ENCODE measurements at places on chromosomes 2 and 18.

- no peak for DNase-seq
These were observed 200.5 kb downstream of the TNS1 start for GRCh38 chr2:217802266-217802665.

- no peak for DNase-seq
These were observed 53.1 kb downstream of the GREB1L start for GRCh38 chr18:21295101-21295500.

DNA sequence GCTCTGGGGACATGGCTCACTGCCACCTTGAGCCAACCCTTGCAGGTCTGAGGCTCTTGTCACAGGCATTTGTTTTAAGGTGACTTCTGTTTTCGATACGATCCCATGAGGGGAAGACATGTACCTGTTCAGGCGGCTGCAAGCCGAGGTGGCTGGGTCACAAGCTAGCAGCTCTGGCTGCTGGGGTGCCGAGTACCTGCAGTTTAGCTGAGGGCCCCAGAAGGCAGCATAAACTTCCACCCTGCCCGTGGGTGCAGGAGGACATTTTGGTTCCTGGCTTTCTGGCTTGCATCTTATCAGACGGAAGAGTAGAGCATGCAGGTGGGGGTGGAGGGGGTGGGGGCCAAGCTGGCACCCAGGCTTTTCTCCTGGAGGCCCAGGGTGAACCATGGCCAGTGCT lies 28.4 kb downstream of the COA5 start:
- DNase-seq: no peak

GRCh38 chr2:47028846-47029560 lies 113.4 kb upstream of the MCFD2 start:
- no peak for DNase-seq

DNA sequence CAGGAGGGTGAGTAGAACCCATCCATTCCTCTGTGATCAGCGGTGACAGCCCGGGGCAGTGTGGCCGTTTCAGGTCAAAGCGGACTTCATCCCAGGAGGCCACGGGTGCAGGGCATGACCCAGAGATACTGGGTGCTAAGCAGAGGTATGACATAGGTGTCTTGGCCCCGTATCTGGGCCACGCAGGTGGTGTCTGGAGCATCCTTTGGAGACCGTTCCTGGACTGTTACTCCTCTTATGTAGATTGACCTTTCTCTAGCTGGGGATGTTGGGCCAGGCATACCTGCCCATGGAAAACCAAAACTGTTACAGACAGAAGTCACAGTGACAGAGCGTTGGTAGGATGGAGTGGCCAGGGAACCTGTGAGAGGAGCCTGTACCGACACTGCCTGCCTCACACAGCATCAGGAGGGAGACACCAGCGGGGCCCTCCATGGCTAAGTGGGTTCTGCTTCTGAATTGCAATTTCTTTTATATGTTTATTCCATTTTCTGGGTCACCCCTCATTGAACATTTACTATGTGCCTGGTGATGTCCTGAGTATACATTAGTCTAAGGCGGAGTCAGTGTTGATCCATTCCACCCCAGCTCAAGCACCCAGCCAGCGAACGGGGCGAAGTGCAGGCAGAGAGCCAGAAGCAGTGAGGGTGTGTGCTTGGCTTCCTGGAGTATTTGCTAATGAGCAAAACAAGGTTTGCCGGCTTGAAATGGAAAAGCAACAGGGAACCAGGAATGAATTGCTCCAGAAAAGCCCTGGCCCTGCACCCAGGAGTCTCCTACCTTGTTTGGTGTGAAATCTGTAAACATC lies 141.7 kb downstream of the SH3RF3 start:
- no peak for DNase-seq

- DNase-seq: no peak
These were observed 293.6 kb downstream of the FSIP2 start for GRCh38 chr2:186032102-186032738.

DNA sequence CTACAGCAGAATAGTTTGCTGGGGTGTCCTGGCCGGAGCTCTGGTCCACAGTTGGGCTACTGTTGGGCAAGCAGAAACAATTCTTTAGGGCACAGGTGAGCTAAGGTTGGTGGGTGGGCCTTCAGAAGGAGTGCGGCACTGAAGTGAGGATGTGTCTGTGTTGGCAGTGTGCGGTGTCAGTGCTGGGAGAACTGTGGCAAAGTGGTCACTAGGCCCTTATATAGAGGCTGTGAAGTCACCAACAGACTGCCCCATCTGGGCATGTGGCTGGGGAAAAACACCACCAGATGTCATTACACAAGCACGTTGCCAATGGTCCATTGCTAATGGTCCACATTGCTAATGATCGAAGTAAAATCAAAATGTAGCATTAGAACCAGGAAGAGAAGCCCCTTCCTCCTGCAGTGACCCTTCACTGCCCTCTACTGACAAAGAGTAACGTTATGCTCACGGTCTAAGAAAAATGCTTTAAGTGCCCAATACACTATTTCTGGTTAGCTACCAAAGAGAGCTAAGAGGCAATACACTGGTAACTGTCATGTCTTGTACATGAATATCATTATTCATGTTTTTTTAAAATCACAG lies 21.3 kb downstream of the SCN1A start:
- no peak for DNase-seq

DNA sequence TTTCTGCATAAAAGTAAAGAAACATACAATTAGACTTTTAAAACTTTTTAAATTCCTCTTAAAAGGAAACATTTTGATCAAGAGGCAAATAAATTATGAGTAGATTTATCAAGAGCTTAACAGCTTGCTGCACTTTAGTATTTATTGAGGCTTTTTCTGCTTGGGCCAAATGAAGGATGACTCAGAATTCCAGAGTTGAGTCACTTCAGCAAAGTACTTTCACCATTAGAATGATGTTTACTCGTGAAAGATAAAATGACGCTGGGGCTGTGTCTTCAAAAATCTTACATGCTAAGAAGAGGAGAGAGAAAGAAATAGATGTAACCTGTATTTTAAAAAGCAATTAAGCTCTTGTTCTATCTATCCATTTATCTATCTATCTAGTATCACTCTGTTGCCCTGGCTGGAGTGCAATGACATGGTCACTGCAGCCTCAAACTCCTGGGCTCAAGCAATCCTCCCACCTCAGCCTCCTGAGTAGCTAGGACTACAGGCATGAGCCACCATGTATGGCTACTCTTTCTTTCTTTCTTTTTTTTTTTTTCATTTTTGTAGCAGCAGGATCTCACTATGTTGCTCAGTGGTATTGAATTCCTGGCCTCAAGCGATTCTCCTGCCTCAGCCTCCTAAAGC lies 75.3 kb upstream of the RIOK3 start:
- DNase-seq: no peak

GRCh38 chr18:59182673-59183072 lies 37.3 kb upstream of the GRP start:
- DNase-seq: no peak

DNA sequence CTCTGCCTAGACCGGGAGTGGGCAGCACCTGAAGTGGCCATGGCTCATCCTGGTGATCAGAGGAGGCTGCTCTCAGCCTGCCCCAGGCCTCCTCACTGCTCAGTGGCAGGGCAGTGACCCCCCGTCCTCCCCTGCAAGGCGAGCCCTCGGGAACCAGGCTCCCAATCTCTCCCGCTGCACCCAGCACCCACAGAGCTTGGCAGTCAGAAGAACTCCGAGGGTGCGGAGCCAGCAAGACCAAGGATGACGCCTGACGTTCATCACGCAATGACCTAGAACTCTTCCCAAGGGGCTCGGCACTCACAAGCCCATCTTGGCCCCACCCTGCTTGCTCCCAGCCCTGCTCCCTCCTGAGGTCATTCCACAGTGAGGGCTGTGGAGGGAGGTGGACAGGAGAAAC lies 189.8 kb upstream of the SALL3 start:
- DNase-seq: no peak

DNA sequence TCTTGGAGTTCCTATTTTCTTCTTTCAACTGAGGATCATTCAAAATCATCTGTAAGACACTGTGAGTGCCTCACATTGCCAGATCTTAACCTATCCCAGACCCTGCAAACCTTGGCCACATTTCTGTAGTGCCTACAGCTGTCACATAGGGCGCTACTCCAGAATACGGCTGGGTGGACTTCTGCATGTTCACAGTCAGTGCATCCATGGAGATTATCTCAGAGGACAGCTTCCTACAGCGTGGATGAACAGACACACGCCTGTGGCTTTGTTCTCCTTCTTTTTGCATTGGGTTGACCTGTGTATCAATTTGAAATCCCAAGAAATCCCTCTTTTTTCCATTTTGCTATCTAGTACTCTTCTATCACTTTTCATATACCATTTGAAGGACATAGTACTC lies 1.9 kb upstream of the KLHL29 start:
- no peak for DNase-seq

DNA sequence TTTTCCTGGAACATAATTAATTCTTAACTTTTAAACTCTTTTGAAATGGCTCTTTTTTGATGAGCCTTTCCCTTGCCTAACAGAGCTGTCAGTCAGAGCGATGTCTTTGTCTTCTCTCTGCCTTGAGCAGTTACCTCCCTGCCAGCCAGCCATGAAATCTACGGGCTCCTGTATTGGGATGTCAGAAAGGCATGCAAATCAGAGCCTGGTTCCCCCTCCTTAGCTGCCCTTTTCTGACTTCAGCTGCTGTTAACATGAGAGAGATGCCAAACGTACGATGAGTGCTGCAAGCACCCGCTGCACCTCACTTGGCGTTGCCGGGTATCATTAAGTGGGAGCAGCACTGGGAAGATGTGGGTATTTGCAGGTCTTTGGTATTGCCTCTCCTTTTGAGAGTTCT lies 131.4 kb upstream of the BOD1L2 start:
- DNase-seq: no peak

DNA sequence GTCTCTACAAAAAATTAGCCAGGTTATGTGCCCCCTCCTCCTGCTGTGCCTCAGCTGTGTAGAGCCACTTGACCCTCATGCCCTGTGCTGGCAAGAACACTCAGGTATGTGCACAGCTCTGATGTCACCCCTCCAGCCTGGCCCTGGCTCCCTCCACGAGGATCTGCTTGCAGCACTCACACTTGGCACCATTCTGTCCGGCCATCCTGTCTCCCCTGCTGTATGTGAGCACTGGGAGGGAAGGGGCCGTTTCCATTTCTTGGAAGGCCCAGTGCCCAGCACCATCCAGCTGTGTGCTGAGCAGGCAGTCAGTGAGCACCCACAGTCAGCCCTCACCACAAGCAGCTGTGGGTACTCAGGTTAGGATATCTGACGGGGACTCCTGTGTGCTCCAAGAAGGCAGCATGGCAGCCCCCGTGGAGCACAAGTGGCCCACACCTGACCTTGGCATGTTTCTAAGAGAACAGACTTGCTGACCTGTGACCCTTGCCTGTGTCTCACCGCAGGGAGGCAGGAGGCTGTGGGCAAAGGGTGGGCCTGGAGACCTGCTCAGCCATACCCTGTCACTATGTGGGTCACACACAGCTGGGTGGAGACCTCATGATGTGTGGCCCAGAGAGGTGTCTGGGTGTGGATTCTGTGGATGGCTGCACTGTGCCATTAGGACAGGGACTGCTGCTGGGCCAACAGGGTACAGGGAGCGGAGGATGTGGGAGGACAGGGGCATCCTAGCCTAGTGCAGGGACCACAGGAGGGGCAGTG lies 31.5 kb downstream of the USP34 start:
- no peak for DNase-seq
